ENCODE measurements at places on chromosomes 6 and 20.

- DNase-seq: no peak
These were observed 257.1 kb downstream of the SOX4 start for GRCh38 chr6:21850691-21851090.

DNA sequence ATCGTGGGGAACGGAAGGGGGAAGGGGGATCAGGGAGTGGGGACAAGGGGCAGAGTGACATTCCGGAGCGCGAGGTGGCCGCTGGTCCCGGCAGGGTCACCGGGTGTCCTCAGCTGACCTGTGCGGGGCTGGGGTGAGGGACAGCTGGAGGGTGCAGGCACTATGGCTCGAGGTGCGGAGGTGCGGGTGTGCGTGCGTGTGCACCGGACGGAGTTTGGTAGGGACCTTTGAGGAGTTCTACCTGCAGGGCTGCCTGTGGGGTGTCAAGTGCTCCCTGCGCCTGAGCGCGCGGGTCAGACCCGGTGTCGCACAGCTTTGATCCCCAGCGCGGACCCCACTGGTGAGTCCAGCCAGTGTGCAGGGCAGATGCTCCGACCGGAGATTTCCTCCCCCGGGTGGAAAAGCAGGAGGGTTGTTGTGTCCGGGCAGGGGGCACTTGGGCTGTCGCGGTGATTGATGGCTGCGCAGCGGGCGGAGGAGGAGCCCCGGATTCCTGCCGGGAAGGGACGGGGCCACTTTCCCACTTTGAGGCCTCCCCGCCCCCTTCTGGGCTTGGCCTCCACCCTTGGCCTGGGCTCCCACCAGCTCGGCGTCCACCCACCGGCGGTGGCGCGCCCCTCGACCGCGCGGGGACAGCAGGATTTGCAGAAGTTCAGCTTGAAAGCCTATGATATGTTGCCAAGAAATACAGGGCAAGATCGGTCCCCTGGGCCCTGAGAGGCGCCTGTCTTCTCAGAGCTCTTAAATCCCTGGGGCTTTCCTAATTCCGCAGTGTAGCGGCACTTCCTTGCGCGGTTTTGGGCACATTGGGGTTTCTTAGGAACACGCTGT, 658 bp downstream of the RIN2 start:
- no peak for DNase-seq

- no peak for DNase-seq
These were observed 42.8 kb upstream of the DSE start for GRCh38 chr6:116327803-116328527.

DNA sequence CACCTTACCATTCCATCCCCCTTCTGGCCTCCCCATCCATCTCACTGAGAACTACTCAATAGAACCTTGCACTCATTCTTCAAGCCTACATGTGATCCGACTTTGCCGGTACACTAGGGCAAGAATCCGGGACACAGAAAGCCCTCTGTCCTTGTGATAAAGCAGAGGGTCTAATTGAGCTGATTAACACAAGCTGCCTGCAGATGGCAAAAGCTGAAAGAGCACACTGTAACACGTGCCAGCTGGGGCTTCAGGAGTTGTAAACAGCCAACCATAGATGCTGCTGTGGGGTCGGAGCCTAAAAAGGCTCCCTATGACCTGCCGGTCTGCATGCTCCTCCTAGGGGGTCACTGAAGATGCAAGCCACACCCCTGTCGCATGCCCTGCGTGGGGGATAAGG, 124.1 kb downstream of the RNF144B start:
- DNase-seq: no peak

DNA sequence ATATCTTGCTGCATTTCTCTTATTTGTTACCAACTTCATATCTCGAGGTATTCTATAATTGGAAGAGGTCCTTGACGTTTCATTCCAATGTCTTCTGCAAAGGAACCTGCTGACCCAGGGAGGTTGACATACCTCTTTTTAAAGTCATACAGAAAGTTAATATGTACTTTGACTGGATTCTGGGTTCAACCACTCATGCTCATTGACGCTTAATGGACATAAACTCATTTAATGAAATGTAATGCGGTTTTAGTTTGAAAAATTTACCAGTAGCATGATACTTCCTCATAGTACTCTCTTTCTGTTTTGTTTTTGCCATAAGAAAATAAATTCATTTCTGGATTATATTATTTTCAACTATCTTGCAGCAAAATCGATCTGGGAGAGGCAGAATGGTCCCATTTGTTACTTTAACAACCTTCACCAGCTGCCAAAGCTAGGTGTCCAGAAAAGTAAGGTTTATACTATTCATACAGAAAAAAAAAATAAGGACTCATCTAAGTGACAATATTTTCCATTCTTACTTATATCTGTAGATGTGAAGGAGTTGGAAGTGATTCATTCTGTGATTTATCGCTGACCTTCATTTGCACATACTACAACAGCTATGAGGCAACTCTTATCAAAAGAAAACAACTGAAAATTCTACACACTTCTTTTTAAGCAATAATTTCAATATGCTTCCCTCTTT, 101.6 kb downstream of the ATXN1 start:
- no peak for DNase-seq

DNA sequence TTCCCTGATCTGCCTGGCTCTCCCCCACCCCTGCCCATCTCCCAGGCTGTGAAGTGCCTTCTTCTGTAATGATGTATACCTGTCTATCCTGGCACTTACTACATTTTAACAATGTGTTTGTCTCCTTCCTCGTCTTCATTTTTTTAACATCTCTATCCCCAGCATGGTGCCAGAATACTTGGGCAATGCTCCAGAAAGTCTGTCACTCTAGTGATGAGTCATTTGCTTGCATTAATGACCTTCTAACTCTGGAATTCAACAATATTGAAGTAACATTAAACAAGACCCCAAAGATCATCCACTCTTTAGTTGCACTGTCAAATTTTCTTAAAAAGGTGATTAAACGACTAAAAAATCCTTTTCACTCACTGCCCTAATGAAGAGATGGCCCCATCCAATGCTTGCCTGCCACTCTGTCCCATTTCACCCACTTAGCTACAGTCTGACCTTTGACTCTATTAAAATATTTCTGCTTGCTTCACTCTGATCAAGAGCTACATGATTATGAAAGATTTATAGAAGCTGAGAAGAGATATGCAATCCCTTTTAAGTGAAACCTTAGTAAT, 7.7 kb upstream of the KLHL31 start:
- no peak for DNase-seq

DNA sequence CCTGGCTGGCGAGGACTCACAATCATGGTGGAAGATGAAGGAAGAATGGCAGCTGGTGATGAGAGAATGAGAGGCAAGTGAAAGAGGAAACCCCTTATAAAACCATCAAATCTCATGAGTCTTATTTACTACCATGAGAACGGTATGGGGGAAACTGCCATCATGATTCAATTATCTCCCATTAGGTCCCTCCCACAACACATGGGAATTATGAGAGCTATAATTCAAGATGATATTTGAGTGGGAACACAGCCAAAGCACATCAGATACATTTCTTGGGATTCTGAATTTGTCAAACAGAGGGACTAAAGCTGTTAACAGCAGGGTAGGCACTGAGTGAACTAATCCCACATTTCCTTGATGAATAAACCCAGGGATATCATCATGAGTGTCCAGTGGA, 116.2 kb upstream of the PLCB4 start:
- DNase-seq: no peak

- DNase-seq: no peak
These were observed 112.6 kb upstream of the CCN2 start for GRCh38 chr6:132063738-132064137.

Measured in cerebellar nuclear complex (tissue), 1 donor.